SK-N-DZ (cell line): ENCODE measurements at places on chromosomes 12 and 14.
A peak's percentile ranks its signal among the peaks of the same experiment; 100 is the strongest.

- peak; percentile 86 for DNase-seq
Observed at GRCh38 chr12:51371295-51371953, 19.8 kb downstream of the GALNT6 start.

GRCh38 chr14:52318062-52318461 is 4.0 kb downstream of the PTGER2 start:
- no peak for DNase-seq

DNA sequence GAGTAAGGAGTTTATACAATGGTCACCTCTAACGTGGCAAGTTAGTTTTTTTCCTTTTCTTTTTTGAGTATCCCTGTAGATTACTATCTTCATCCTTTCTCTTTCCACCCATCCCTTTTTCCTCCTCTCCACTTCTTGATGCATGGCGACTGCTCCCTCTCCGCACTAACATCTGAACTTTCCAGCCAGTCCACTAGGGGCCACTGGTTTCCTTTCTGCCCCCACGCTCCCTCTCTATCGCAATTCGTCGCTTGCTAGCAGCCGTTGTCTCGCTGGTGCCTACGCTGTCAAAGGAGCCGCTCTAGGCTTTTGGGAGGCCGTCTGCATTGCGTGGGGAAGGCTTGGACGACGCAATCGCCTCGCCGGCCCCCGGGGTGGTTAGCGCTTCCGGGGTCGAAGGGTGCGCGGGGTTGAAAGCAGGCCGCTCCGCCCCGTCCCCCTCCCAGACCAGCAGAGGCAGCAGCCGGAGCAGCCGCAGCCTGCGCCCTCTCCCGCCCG is at the start of gene PCBP2:
Gene PCBP2 (plus strand): TSS at position 442 of the 498 bp plus-strand sequence. CDS start 2,699 bp downstream, outside the sequence.
- DNase-seq: peak; percentile 100

- DNase-seq: no peak
Observed at GRCh38 chr14:32932302-32932913, 6.3 kb upstream of the NPAS3 start.

DNA sequence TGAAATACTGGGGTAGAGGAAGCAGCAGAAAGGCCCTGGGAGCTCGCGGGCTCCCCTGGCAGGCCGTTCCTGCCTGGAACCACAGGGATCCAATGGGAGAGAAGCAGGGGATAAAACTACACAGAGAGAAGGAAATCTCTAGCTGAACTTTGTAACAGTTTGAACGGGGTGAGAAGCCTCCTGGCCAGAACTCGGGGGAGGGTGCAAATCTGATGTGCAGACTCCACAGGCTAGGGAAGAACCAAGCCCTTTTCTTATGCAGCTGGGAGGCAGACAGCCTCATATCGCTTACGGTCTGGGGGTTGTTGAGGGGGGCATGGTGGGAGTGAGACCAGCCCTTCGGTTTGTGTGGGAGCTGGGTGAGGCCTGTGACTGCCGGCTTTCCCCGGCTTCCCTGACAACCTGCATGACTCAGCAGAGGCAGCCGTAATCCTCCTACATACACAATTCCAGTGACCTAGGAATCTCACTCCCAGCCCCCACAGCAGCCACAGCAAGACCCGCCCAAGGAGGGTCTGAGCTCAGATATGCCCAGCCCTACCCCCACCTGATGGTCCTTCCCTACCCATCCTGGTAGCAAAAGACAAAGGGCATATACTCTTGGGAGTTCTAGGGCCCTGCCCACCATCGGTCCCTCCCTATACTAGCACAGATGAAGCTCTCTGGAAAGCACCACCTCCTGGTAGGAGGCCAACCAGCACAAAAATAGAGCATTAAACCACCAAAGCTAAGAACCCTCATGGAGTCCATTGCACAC is 143.0 kb downstream of the TMTC1 start:
- no peak for DNase-seq
